ENCODE measurements at places on chromosomes 6 and 20. TPM values are rescaled to one million over a fixed set of nuclear protein-coding genes. Genes with fewer than 3 reads are reported as not detected.

LTB gene
- 10.3 TPM for total RNA-seq

PKHD1 gene
- total RNA-seq: 0.61 TPM

ADGB gene
- not detected for total RNA-seq

MYH7B gene
- 0.41 TPM for total RNA-seq

LRRC73 gene
- 1.5 TPM for total RNA-seq

CABLES2 gene
- 4.1 TPM for total RNA-seq

WFDC6 gene
- total RNA-seq: not detected

CSNK2A1 gene
- 78.5 TPM for total RNA-seq

CD40 gene
- 22.3 TPM for total RNA-seq

MYLK4 gene
- 1.2 TPM for total RNA-seq

MYL9 gene
- total RNA-seq: 319 TPM

ZCCHC3 gene
- 15.3 TPM for total RNA-seq

SLC17A2 gene
- not detected for total RNA-seq

TMEM14B gene
- total RNA-seq: 74.8 TPM

PRR18 gene
- 0.09 TPM for total RNA-seq

KIFC1 gene
- total RNA-seq: 9.9 TPM

RFX6 gene
- total RNA-seq: not detected

CCM2L gene
- total RNA-seq: 6.8 TPM

TGM2 gene
- total RNA-seq: 174 TPM

CFAP206 gene
- total RNA-seq: 3.1 TPM

ZNF334 gene
- 4.3 TPM for total RNA-seq

HLA-DOB gene
- total RNA-seq: 2.8 TPM

ADAT2 gene
- total RNA-seq: 10.2 TPM

PTK6 gene
- 4.5 TPM for total RNA-seq

FILIP1 gene
- total RNA-seq: 14.4 TPM

Data from left lung (tissue), 14 donors.